Thymus (tissue), 14 donors: ENCODE measurements at places on chromosomes 4 and X.

DNA sequence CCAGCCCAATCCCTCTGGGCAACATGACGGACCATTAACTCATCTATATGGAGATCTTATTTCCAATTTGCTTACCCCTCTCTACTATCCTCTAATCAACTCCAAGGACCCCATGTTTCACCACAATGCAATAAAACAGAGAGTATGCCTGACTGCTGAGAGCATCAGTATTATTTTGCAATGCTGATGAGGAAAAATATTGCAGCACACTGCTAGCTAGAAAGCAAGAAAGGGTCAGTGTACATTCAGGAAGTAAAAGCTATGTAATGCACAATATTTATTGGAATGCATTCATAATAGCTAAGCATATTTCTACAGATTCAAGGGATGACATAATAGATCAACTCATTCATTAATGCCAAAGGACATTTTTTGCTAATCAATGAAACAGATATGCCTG lies 33.2 kb downstream of the ARAP2 start:
- DNase-seq: no peak

GRCh38 chr4:105472871-105473323 lies 965 bp downstream of the PPA2 start:
- no peak for DNase-seq

DNA sequence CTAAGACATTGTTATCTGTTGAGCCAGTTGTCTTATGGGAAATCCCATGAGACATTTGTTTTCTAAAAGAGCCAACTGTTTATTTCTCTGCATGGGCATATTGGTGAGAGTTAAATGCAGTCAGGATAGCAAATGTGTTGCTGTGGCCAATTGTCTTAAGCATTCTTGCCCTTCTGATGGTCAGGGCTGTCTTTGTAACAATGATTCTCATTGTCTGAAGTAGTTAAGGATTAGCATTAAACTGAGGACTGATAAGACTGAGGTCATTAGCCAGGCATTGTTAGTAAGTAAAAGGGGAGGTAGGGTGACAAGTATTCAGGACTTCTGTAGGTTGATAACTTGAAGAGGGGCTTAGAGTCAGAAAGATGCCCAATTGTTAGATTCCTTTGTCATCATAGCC lies 11.2 kb upstream of the MORF4L2 start:
- no peak for DNase-seq

DNA sequence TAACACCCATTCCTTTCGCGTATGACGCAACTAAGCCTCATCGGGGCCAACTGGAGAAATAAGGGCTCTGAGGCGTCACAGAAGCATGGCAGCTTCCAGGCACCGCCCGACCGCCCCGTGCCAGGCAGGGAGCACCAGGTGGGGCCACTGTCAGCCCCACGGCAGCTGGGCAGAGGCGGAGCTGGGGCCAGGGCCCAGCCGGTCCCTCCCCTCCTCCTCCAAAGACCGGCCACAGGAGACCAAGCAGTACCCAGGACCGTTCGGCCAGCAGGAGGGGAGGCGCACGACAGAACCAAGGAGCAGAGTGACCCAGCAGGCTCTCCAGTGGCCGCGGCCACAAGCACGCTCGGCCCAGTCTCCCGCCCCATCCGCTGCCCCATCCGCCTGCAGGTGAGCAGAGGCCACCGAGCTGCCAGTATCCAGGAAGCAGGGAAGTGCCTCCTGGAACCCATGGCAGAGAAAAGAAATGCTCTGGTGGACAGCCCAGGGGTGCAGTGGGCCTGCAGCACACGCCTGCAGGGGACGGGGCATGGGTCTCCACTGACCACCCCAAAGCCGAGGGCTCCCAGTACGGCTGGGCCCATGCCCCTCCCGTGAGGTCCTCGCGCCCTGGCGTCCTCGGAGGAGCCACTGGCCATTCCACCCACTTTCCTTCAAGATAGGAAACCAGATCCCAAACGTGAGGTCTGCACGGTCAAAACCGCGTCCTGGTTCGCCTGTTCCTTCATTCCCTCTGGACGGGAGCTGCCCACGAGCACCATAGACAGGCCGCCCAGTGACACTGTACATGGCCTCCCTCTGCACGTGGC lies 9.6 kb downstream of the CTBP1 start:
- no peak for DNase-seq

DNA sequence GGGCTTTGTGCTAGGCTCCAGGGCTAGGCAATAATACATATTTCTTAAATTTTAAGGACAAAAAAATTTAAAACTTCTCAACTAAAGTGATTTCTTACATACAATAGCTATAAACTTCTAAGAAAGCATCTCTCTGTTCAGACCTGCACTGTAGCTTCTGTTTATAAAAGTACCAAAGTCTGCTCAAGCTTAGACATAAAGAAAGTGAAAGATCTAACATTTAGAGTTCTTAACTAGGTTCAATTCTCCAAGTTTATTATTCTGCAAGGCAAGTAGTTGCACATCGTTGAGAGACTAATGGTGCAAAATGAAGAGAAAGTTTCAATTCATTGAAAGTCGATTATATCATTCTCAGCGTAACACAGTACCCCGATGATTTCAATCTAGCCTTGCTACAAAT lies 857.4 kb upstream of the HTR2C start:
- DNase-seq: no peak

- DNase-seq: no peak
Observed at GRCh38 chr4:71635139-71635748, 148.6 kb downstream of the GC start.

DNA sequence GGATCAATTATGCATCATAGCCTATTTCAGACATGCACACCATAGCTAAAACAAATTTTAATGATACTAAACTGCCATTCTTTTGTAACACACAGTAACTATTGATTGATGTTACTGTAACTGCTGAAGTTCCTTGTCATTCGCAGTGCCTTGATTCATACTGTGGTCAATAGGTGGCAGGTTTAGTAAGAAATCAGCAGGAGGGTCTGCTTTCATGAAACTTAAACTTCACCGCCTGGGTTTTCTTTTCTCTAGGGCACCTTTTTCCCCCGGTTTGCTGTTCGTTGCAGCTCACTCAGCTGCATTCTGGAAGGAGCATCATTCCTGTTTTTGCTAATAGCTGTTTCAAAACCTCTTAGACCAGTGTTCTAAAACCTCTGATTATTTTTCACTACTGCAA lies 88.1 kb downstream of the RPA4 start:
- DNase-seq: no peak

DNA sequence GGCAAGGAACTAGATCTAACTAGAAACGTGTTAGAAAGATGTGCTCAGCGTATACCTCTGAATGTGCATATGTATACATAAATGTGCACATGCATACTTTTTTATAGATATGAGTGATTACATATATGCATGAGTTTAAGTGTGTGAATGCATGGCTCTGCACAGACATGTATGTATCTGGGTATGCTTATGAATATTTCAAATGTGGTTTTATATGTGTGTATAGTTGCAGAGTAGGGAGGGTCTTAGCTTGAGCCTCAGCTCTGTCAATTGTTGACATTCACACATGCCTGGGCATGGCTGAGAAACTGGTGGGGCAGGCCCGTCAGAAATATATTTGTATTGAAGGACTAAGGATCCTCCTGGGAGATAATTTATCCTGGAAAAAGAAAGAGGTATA lies 31.1 kb downstream of the RAP2C start:
- DNase-seq: no peak

DNA sequence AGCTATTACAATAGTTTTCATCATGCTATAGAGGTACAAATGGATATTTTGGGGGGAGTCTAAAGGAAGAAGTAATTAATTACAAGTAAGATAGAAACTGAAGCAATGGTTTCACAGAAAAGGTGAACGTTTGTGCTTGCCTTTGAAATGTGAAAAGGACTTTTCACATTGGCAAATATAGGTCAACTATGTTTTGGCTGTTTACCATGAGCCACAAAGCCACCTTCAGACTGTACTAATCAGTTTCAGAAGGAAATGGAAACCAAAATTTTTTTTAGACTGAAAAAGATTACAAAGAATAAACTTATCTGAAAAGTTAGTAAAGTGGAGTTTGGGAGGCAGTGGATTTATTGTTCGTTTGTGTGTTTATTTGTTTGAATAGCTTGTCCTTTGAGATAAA lies 32.1 kb downstream of the SYTL5 start:
- DNase-seq: no peak

GRCh38 chr4:138439143-138439581 lies 197.0 kb upstream of the SLC7A11 start:
- DNase-seq: no peak

- DNase-seq: no peak
Observed at GRCh38 chr4:88728146-88728545, 30.5 kb upstream of the NAP1L5 start.

GRCh38 chrX:40171513-40172400 lies 74.0 kb upstream of the BCOR start:
- no peak for DNase-seq

DNA sequence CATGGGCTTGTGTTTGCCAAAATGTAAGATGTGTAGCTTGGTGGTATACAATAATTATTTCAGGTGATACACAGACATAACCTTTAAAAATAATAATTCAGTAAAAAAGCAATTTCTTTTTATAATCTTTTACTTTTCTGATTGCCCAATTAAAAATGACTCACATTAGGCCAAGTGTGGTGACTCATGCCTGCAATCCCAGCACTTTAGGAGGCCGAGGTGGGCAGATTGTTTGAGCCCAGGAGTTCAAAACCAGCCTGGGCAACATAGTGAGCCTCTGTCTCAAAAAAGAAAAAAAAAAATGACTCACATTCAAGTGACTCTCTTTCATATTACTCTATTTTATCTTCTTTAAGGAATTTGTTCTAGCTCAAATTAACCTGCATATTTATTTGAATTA lies 449.4 kb upstream of the HTR2C start:
- DNase-seq: no peak

GRCh38 chr4:7005571-7005970 lies 37.6 kb upstream of the TADA2B start:
- DNase-seq: no peak

GRCh38 chrX:2549876-2550275 lies 49.1 kb upstream of the DHRSX start:
- DNase-seq: no peak

DNA sequence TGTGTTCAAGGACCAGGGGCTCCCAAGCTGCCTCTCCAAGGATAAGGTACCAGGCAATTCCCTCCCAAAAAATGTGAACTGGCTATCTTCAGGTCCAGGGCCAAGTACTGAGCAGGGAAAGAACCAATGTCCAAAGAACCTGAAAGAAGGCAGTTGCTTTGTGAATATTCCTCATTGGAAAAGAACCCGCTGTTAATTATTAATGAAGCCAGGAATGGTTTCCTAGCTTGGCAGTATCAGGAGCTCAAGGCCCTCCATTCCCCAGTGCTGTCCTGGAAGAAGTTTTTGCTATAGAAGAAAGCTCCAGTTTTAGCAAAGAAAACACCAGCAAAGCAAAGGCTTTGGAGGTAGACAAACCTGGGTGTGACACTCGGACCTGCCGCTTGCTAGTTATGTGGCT lies 130.0 kb upstream of the MBNL3 start:
- DNase-seq: no peak

DNA sequence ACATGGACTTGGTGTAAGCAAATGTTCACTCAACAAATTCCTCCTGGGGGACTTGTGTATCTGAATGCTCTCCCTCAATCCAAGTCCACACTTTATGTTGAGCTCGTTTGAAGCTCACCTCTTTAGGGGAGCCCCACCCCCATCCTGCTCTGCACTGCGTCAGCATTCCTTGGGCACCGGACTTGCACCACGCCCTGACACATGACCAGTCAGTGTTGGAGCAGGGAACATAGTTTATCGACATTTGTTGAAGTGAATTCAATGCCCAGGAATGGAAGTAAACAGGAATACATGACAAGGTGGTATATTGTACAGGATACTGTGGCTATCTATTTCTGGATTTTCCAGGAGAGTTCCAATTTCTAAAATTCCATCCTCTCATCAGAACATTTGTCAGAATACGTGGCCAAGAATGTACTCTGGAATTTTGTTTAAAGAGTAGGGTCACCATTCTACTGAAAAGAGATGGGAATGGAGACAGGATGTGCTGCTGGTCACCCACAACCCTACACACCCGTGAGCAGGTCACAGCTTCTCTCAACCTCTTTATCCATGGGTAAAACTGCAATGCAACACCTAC lies 60.0 kb upstream of the LNX1 start:
- no peak for DNase-seq

DNA sequence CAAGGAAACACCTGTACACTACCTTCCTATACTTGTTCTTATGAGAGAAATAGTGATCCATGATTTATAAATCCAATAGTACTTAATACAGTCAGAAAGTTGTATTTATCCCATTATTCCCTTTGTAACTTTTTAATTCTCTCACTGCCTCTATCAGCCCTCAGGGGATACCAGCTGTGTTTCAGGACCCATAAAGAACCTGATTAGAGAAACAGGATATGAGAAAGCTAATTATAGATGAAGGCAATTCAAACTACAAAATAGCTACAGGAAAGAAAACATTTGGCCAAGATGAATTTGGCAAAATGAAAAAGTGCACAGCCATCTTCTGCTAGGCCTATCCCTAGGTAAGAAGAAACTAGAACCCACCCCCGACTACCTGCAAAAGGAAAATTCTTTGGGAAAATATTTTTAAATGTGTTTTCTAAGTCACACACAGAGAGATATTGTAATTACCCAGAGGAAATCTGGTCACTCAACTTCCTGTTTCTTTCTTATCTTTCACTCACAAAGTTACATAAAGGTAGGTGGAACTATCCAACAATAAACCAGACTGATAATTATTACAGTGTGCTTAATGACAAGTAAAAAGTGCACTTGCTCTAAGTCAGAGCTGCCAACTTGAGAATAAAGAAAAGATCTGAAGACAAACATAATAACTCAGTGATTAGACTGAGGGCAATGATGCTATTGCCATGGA lies 836.5 kb upstream of the HTR2C start:
- DNase-seq: no peak
